ENCODE measurements at places on chromosomes 6 and 20. TPM values are rescaled to one million over a fixed set of nuclear protein-coding genes. Genes with fewer than 3 reads are reported as not detected.

CDK19 gene
- total RNA-seq: 20.0 TPM

SLC4A11 gene
- 22.7 TPM for total RNA-seq

GRCh38 chr6:33740204-33740608, 6.5 kb downstream of the IP6K3 start:
- DNase-seq: no peak

DNA sequence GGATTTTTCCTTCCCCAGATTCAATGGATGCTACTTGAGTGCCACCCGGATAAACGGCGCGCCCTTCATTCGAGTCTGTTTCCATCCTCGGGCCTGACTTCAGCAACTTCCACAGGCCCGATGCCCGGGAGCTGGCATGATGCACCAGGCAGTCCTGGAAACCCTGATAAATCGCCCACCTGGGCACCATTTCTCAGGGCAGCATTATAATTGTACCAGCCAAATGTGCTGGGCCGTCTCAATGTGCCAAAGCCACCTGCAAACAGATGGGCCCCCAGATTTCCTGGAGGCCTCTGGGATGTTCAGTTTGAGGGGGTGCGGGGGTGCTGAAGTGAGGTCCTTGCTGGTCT, 65.8 kb downstream of the NOL4L start:
- DNase-seq: no peak

DNA sequence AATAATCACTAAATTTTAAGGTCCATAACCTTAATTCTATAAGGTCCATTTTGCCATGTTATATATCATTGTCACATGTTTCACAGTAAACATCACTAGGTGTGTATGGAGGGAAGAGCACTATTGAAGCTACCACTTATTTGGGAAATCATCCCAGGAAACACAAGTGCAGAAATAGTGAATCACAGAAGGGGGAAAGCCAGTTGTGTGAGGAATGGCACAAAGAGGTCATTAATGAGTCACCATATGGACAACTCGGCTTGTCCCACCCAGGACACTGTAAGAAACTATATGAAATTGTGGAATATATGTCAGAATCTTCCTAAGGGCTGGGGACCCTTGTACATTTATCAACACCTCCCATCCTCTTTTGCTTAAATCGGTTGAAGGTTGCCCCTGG, 13.7 kb downstream of the BTN3A1 start:
- DNase-seq: no peak

- no peak for DNase-seq
Measured at GRCh38 chr6:91569071-91569470, 982.2 kb upstream of the MAP3K7 start.

DNA sequence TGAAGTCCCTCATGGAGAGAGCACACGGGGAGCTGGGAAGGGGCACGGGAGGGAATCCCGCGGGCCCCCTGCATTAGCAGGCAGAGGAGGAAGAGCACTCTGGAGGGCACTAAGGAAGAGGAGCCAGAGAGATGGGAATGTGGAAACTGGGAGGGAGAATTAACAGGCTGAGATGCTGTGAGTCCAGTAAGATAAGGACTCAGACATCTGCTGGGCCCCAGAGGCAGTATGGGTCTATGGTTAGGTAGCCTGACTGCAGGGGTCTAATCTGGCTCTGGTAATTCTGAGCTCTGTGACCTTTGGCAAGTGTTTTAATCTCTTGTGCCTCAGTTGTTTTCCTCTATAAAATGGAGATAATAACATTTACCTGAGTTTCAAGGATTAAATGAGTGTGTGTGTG, 15.7 kb upstream of the SRSF3 start:
- no peak for DNase-seq

DNA sequence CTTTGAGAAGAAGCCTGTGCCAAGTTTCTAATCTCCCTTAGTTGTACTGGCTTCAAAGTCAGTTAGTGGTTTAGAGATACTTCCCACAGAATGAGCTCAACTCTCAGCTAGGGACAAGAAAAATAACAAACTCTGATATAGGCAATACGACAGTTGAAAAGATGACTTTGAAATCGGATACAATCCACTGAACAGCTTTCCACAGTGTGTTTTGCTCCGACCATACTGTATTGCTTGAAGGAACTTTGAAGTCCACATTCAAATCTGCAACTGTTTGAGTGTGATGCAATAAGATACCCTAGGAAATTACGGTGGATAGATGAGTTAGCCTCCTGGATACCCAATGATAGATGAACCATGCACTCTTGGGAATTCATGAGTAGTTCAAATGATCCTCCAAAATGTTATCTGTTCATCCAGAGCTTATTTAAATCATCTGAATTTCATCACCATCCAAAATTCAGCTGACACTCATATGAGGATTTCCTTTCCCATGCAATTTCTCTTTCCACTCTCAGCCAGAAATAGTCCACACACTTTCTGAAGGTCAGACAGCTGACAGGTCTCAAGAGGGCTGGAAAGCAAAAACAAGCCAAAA, 443.8 kb downstream of the HAO1 start:
- no peak for DNase-seq

DNA sequence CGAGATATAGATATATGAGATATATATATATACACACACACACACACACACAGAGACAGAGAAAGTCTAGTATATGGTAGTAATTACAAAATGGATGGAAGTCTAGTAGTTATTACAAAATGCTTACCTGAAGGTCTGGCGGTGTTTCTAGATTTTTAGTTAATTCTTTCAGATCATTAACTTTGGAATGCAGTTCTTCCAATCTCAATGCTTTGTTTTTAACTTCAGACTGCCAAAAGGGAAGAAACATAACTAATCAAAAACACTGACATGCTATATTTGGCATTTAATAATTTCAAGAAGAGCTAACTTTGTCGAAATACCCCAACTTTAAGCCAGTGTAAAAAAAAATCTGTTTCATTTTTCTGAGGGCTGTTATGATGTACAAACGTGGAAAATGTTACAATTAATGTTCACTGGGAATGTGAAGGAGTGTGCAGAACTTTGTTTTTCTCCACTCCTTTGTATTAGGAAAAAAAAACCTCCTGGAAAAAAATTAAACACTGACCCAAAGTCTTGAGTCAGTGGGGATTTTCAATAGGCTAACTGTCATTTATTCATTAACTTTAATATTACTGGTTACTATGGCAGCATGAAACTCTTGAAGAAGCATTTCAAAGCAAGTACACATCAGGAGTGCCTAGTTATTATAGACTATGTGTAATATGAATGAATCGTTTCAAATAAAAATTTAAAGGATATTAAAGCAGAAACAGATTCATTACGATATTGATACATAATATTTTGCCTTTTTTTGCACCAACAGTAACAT, 232.9 kb downstream of the SYNE1 start:
- DNase-seq: no peak

Measured in HCT116 (cell line).